ENCODE measurements at places on chromosomes 11 and 22.

- no peak for DNase-seq
Observed at GRCh38 chr11:18223591-18224387, 12.8 kb downstream of the SAA4 start.

- DNase-seq = no peak
Observed at GRCh38 chr22:24315367-24315966, 44.8 kb downstream of the SPECC1L start.

DNA sequence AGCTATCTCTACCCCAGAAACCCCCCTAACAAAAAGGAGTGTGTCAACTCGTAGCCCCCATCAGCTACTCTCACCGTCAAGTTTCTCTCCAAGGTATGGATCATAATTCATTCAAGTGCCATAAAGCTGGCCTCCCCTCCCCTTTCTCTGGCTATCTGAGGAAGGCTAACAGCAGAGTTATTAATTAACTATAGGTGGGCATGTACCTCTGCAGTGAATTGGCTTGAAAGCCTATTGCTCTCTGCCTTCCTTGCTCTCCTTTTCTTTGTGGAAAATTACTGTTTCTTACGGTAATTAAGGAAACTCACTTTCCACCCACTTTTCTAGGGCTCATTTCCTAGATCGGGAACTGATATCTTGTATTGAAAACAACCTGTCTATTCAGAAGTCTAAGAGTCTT is 14.1 kb downstream of the POLA2 start:
- no peak for DNase-seq

- DNase-seq = no peak
Observed at GRCh38 chr11:67999704-68000103, 4.2 kb downstream of the UNC93B1 start.

DNA sequence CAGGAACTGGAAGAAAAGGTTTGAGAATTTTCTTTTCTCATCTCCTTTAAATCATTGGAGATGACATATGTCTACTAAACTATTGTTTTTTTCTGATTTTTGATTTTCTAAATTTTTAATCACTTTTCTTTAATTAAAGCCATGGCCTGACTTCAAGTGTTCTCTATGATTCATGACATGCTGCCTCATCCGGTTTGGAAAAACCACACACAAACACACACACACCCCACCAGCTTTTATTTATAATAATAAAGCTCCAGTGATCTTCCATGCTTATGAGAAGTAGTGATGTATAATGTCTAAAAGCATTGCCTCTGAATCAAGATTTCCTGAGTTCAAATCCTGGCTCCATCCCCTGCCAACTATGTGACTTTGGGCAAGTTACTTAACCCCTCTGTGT is 179.2 kb downstream of the SPON1 start:
- DNase-seq = no peak

DNA sequence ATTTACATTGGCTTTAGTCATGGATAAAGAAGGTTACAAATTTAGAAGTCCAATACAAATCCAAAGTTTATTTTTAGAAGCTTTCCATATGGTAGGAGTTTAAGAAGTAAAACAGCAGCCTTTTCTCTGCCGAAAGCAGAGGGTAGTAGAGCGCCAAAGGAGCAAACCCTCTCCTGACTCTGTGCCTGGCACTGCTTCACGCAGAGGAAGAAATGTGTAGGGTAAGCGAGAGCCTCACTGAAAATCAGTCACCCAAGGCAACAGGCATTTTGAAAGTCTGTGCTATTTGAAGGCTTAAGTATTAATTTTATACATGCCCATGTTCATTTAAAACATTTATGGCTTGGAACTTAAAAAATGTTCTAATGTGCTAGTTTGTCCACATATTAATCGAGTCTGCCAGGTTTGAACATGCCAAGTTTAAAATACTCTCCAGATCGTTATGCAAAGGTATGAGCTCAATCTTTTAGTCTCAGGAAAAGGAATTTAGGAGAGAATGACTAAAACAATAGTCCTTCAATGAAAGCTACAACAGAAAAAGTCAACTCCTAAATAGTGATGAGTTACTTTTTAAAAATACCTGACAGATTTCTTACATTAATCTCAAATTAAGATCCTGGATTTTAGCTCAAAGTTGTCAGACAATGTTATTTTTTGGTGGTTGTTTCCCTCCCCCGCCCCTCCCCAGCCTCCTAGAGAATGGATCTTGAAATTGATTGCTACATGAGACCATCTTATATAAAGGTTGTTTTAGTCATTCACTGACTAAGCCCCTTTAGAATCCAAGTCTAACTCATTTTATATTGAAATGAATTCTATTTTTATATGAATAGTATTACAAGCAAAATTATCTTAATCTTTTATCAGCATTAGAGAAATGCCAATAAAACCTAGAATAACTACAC is 38.7 kb downstream of the MRTFA start:
- no peak for DNase-seq

DNA sequence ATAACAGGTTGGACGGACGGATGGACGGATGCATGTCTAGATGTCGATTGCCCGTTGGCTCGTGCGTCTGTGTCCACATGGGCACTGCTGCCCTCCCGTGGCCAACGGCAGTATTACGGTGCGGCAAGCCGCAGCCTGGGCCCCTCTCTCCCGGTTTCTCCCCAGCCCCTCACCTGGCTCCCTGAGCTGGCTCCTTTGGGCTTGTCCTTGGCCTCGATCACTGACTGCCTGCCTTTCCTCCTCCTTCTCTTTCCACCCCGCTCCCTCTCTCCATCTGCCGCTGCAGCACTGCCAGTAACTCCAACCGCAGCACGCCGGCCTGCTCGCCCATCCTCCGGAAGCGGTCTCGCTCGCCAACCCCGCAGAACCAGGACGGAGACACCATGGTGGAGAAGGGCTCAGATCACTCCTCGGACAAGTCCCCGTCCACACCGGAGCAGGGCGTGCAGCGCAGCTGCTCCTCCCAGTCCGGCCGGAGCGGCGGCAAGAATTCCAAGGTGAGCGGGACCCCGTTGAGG is 77.3 kb downstream of the SCN3B start:
- DNase-seq = peak; percentile 12

DNA sequence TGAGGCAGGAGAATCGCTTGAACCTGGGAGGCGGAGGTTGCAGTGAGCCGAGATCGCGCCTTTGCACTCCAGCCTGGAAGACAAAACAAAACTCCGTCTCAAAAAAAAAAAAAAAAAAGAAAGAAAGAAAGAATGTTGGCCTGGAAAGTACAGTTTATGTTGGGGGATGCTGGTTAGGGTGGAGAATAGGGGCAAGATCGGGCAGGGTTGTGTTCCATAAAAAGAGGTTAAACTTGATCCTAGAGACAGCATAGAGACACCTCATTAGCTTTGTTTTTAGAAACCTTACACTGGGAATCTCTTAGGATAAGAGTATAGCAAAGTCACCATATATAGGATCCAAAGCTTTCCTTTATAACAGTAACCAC is 1.9 kb upstream of the FTH1 start:
- DNase-seq = no peak

DNA sequence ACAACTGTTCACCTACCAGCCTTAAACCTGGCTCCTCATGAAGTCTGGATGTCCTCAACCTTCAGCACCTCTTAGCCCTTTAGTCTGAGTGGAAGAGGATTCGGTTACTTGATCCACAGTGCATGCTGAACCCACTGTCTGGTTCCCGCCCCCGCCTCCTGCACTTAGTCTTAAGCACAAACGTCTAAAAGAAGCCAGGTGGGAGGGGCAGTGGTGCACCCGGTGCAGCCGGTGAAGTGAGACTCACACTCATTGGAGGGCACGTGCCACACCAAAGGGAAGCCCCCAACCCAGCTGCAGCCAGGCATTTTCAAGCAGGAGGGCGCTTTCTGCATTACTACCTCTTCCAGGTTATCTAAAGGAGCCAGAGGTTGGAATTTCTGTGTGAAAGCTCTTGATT is 146.8 kb downstream of the COMMD9 start:
- DNase-seq = no peak

GRCh38 chr11:13277768-13278608 is at the start of gene BMAL1:
Gene BMAL1 (plus strand): TSS chr11:13277790. CDS start chr11:13354309, 76,519 bp downstream.
- peak; percentile 60 for DNase-seq

DNA sequence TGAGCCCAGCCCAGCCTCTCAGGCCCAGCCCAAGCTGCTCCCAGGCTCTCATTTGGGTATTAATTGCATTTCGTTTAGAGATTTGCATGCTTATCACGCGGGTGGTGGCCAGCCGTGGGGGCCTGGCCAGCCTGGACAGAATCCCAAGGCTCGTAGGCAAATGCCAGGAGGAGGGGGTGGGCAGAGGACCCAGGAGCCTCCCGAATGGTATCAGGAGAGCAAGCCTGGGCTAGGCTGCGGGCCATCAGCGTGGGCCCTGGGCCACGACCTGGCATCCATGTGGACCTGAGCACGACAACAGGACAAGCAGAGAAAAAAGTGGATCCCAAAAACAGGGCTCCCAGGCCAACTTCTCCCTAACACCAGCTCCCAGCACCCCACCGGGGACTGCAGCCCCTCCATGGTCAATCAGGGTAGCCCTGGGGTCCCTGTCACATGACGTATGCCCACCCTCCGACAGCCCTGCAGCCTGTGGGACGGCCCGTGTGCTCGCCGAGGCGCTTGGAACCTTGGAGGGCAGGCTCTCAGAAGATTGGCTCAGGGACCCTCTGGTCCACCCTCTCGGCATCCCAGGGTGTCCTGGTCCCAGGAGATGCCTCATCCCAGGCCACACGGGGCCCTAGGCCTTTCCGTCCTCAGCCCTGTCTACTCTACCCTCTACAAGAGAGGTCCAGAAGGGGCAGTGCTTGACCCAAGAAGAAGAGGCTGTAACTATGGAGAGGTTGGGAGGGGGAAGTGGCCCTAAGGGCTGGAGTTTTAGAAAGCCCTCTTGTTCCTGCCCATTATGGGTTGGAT is 8.8 kb downstream of the ASCL2 start:
- DNase-seq = no peak

DNA sequence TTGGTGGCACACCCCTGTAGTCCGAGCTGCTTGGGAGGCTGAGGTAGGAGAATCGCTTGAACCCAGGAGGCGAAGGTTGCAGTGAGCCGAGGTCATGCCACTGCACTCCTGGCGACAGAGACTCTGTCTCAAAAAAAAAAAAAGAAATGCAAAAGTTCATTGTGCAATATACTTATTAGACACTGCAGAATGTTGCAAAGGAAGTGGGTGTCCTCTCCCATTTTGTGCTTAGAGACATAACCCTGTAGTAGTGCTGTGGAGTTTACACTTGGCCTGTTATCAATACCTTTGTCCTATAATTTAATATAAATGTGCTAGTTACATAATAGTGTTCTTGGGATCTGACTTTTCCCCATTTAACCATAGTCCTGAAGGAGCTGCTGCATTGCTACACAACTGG is 9.4 kb downstream of the BCL2L13 start:
- peak; percentile 5 for DNase-seq

- DNase-seq = no peak
Observed at GRCh38 chr22:48737461-48738203, 1090.0 kb downstream of the BRD1 start.

- DNase-seq = no peak
Observed at GRCh38 chr11:108906826-108907225, 242.0 kb downstream of the DDX10 start.

GRCh38 chr11:126560221-126560620 is 204.7 kb downstream of the ST3GAL4 start:
- no peak for DNase-seq

GRCh38 chr11:92482492-92483060 is 258.0 kb downstream of the FAT3 start:
- no peak for DNase-seq

DNA sequence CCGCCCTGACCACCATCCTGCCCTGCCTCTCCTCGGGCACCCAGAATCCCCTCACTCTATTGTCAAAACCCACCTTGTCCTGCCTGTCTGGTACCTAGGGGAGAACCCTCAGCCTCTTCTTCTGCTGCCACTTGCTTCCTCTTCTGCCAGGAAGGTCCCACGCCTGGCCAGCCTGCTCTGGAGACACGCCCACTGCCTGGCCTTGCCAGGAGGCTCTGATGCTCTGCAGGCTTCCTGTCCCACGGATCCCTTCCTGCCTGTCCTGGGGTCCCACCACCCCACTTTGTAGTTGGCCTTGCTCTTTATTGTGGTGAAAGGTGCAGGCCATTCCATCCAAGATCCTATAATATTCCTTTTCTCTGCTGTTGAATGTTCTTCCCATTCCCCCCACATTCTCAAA is 63.4 kb downstream of the BMAL1 start:
- no peak for DNase-seq

GRCh38 chr11:5591613-5592012 is 4.8 kb upstream of the TRIM6 start:
- no peak for DNase-seq

DNA sequence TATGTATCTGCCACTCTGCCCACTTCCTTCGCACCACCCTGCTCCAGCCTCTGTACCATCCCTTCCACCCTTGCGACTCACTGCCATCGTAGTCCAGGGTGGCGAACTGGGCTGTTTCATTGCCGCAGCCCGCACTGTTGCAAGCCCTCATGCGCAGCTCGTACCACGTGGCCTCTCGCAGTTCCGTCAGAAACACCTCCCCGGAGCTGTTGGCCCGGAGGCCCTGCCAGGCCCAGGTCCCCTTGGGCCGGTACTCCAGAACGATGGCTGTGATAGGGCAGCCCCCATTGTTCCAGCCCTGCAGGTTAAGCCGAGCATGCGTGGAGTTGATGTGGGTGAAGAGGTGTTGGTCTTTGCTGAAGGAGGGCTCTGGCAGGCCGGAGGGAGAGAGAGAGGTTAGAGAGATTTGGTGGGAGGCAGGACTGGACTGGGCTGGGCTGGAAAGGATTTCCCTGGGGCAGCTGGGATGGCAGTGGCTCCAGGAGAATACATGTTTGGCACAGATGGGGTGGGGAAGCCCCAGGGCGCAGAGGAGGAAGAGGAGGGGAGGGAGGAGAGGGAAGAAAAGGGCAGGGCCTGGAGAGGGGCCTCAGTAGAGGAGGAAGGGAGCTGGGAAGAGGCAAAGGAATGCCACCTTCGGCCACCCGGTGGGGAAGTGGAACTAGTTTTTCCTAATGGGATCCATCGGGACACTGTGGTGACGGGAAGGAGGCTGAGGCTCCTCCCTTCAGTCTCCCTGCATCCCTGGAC is 109.6 kb downstream of the CEP164 start:
- DNase-seq = no peak

GRCh38 chr22:24554313-24555164 is at the start of gene GUCD1:
Gene GUCD1 (minus strand): TSS chr22:24555138. CDS start chr22:24554991, 147 bp downstream.
- no peak for DNase-seq

- DNase-seq = no peak
Observed at GRCh38 chr11:76129729-76130128, 76.6 kb downstream of the WNT11 start.

GRCh38 chr11:22426915-22427314 is 88.7 kb downstream of the SLC17A6 start:
- DNase-seq = no peak

DNA sequence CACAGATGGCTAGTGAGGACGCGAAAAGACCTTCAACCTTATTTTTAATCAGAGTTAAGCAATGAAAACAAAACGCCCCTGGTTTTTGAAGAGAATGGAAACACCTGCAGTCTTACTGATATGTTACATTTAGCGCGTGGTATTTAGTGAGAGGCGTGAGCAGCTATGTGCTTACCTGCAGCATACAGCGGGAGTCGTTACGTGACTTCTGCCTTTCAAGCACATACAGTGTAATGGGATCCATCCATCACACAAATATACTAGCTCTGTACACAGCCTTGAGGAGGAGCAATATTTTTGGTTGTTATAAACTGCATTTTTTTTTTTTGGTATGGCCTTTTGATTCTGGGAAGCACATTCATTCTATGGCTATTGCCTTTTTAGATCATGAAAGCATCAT is 5.5 kb downstream of the KRTAP5-2 start:
- no peak for DNase-seq
